ENCODE measurements at places on chromosomes 5 and 9.

DNA sequence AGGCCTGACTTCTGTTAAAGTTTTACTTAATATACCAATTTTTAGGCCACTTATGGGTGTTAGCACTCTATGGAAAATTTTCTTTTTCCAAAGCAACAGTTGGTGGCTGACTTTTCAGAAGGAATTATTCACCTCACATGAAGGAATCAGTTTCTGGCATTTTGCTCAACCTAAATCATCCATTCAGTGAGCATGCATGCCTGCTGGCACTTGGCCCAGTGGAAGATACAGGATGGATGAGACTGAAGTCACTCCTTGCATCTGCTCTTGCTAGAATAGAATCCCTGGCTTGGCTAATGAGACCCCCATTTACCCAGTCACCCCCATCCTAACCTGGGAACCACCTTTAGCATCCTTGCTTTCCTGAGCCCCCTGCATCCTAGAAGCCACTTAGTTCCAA lies 131.7 kb downstream of the WDR41 start:
- no peak for DNase-seq

GRCh38 chr9:107363516-107364152 lies 80.6 kb downstream of the RAD23B start:
- DNase-seq = no peak

GRCh38 chr5:126811515-126812198 lies 34.7 kb downstream of the LMNB1 start:
- DNase-seq = no peak

DNA sequence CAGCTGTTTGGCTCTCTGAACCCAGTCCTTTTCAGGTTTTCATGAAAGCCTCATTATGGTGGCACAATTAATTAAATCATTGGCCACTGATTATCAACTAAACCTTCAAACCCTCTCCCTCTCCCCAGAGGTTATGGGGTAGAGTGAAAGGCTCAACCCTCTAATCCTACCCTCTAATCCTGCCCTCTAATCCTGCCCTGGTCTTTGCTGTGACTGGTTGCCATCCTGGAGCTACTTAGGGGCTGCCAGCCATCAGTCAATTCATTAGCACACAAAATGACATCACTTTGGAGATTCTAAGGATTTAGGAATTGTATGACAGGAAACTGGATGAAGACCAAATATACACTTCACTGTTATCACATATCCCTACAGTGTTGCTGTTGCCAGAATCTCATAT lies 36.1 kb downstream of the ANKS6 start:
- no peak for DNase-seq

GRCh38 chr5:173671121-173671949 lies 54.9 kb upstream of the BOD1 start:
- no peak for DNase-seq

DNA sequence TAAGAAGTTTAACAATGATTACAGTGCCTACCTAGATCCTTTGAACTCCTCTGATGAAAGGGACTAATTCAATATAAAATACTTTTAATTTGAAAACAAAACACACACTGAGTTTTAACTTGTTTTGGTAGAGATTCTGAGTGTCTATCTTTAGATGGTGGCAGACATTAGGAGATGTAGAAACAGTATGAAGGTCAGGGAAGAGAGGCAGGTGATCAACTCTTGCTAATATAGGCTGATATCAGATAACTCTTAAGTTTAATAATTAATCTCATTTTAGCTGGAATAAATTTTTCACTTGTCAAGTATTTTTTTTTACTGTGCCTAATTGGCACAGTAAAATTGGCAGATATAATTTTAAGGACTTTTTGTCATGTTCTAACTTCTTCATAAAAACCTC lies 30.8 kb downstream of the POC5 start:
- DNase-seq = no peak

GRCh38 chr5:84292000-84292642 lies 92.6 kb downstream of the EDIL3 start:
- DNase-seq = no peak

DNA sequence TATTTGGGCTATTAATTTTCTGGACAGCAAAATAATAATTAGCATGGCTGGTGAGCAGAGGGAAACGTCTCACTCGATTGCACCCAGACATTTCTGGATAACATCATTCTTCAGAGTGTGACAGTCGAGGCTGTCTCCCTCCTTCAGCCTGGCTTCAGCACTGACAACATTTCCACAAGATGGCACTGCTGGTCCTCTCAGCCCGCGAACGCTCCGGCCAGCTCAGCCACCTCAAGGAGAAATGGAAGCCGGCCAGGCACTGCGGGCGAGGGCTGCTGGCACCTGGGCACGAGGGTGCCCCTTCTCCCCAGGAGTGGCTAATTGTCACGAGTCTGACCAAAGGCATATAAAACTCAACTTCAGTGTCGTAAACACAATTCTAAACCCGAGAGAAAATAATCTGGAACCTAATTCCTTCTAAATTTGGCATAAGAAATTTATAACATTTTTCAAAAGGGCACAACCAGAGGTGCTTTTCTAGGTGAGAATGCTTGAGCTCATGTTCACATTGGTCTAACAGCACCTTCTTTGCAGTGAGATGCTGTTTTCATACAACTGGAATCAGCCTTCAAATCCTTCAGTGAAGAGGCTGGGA lies 65.9 kb downstream of the DAP start:
- peak; percentile 88 for DNase-seq

DNA sequence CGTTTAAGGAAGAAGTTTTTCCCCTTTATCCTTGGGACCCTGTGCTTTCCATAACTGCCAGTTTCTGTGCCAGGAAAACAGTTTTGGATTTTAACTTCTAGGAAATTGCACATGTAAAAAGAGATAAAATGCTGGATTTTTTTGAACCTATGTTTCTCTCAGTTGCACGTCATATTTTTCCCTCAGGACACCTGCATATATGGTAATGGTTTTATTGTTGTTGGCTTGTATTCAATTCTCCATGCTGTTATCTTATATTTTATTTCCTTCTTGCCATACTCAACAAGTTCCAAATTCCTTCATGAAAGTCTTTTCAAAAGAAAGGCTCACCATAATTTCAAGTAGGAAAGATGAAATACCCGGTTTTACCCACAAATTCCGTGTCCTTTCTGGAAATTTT lies 7.9 kb upstream of the ADAMTSL1 start:
- no peak for DNase-seq

- DNase-seq = no peak
Measured at GRCh38 chr5:79120221-79120620, 8.6 kb downstream of the BHMT start.
